NCI-H187 (cell line): ENCODE measurements at places on chromosomes 2 and 18.

DNA sequence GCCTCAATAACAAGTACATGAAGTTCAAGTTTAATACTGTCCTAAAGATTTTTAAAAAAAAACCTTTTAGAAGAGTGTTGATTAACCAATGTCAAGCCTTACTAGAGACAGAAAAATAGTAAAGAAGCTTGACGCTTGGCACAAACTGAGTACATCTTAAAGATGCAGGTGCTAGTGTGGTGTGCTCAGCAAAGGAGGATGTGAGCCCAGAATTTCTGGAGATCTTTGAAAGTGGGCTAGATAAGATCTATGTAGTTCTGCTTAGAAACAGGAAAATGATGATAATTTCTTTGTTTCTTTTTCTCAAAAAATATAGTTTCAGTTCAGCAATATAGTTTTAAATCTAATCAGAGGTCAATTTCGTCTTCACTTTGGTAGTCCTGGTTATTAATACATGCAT, 118.3 kb upstream of the KLHL14 start:
- DNase-seq = no peak

DNA sequence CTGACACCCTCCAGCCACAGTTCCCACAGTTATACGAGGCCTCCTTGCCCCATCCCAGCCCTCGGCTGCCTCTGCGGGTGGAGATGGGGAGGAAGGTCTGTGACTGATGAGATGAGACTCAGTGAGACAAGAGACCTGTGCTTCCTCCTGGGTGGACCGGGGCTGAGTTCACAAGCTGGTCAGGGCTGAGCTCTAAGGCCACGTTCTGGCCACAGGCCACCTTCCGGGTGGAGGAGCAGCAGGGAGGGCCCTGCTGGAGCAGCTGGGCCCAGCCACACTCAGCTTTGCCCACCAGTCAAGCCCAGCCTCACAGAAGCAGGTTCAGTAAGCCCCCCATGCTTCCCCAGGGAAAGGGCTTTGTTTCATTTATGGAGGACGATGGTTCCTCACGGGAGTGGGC, 214.7 kb downstream of the ANKRD30B start:
- DNase-seq = no peak

DNA sequence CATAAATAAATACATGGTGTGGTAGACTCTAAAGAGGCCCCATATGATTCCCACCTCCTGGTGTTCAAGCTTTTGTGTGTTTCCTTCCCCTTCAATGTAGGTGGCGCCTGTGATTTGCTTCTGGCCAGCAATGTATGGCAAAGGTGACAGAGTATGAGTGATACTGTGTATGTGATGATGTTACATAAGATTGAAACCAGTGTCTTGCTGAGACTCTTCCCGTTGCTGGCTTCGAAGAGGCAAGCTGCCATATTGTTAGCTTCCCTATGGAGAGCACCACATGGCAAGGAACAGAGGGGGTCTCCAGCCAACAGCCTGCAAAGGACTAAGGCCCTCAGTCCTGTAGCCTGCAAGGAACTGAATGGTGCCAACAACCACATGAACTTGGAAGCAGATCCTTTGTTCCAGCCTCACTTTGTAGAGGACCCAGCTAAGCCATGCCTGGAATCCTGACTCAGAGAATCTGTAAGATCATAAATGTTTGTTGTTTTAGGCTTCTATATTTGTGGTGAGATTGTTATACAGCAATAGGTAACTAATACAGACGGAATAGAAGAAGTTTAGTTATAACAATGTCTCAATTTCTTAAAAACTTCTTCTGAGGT, 1.7 kb upstream of the SMAD4 start:
- DNase-seq = no peak

DNA sequence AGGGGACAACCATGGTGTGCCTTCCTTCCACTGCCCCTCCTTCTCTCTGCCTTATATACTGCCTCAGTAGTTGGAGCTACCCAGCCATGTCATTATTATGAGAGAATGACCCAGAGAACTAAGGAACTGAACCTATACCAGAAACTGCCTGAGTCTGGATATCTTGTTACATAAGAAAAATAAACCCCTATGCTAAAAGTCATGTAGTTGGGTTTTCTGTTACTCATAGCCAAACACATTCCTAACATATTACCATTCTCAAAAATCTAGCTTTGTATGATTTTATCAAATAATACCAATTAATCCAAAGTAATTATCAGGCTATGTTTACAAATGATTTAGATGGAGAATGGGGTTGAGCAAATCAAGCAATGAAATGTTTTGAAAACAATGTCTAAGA, 15.0 kb upstream of the KLF7 start:
- no peak for DNase-seq
